ENCODE measurements at places on chromosomes 4 and X.

DNA sequence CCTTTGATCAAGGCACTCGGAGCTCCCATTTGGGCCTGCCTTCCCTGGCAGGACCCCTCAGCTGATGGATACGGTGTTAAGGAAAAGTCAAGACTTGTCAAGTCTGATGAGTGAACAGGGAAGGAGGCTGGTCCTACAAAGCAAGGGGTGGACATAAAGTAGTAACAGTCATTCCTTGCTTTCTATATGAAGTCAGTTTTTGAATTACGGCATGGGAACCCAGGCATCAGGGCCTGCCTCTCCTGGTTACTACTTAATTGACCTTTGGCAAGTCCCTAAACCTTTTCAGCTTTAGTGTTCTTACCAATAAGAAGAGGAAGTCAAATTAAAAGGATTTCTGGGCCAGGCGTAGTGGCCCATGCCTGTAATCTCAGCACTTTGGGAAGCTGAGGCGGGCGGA lies 7.0 kb downstream of the CHST7 start:
- DNase-seq: no peak

DNA sequence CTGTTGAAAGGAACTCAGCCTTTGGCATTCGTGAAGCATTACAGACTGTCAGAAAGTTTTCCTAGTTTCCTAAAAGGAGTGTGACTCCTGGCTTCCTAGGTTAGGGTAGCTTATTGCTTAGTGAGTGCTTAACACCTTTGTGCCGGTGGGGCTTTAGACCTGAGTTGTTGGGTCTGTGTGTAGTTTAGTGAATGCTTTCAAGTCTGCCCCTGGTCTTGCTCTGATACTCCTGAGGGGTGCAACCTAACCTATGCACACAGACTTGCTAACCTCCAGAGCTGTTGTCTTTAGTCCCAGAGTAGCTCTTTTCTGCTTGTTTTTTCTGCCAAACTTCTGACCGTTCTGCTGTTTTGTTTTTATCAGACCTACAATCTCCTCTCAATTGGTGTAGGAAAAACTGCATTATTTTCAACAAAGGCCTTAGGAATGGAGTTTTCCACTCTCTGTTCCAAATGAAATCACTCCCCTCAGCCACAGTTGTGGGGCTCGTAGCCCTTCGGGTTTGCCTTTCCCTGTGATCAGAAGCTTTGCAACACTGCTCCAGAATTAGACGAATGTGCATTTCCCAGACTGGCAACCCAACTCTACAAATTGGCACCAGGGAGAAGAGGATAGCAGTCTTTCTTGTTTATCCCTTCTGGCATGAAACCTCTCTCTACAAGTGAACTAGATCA lies 1399.1 kb upstream of the PCDH7 start:
- DNase-seq: no peak

DNA sequence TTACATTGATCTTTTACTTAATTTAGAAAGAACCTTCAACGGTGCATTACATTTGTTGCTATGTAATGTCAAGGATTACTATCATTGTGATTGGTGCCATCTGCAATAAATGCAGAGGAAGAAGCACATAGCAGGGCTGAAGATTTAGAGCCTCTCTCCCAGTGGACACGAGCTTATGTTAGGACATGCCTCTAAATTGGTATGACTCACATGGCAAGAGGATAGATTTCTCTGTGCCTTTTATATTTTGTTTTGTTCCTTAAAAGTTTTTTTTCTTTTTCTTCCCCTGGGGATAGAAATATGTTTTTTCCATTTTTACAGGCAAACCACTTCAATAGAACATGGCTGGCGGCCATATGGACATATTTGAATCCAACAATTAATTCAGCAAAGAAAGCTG lies 205.0 kb upstream of the HAND2 start:
- no peak for DNase-seq

DNA sequence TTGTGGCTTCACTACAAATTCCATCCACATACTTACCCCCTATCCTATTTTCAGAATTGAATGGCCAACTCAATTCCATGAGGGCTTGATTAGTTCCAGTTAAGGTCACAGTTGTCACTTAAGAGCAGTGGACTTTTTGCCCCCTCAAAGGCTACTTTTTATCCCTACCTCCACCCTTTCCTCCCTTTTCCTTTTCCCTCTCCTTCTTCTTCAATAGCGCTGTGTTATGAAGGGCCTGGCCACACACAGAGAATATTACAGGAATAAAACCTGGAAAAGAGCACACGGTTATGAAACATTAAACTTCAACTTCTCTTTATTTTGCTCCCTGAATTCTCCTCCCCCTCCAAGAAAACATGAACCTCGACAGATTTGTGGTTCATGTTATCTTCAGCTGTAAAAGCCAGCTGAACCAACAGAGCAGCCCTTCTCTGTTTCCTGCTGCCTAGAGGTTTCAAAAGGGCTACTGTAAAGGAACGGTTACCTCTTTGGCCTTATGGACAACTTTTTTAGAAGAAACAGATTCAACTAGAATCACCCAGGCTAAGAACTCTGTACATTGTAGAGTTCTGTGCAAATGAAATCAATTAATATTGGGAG lies 87.0 kb upstream of the RPL34 start:
- DNase-seq: no peak

GRCh38 chr4:127400731-127401346 lies 231.9 kb upstream of the INTU start:
- no peak for DNase-seq

- no peak for DNase-seq
Observed at GRCh38 chr4:5707778-5708448, 446 bp downstream of the EVC2 start.

- DNase-seq: no peak
Observed at GRCh38 chrX:65073233-65073632, 97.0 kb upstream of the ZC4H2 start.

- DNase-seq: no peak
Observed at GRCh38 chr4:78292341-78292740, 235.2 kb downstream of the FRAS1 start.

- no peak for DNase-seq
Observed at GRCh38 chr4:57044279-57044678, 65.6 kb downstream of the POLR2B start.

DNA sequence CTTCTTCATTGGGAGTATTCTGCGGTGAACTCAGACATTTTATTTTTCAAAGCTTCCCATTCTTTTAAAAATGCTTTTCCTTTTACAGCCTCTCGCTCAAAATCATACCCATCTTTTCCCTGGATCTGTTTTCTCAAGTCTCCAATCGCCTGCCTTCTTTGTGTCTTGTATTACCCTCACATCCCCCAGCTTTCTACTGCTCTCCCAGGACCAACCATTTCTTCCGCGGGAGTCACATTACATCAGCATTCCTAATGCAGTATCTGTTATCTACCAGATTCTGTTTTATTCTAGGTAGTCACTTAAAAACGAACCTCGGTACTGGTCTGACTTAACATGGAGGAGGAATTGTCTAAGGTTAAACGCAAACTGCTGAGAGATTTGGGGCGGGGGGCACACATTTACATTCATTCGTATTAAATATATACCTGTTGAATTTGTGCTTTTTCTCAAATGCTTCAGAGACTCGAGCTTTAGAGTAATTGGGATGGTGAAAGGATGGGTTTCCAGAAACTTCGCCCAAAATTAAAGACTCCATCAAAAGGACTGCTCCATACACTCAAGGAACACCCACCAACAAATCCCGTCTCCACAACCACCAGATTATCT lies 493 bp upstream of the UCHL1 start:
- DNase-seq: no peak

GRCh38 chrX:19723427-19723826 lies 164.0 kb downstream of the SH3KBP1 start:
- no peak for DNase-seq

GRCh38 chr4:40874901-40875300 lies 125.1 kb downstream of the NSUN7 start:
- DNase-seq: no peak

DNA sequence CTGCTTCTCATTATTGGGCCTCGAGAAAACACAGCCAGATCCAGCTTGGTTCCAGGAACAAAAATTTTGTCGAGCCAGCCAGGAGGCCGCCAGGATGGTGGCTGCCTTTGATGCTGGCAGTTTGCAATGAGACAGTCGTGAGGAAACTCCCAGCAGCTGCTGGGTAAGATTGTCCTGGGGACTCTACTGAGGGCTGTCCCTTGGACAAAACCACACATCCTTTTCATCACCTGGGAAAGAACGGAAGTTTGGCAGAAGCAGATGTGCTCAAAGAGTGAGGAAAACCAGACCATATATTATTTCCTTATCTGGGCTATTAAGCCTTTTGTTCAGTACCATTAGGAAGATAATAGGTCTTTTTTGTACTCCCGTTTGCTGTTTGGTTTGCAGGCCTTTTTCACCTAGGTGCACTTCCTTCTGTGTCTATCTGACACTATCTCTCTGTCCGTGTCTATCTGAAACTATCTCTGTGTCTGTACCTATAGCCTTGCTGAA lies 13.4 kb upstream of the PAPSS1 start:
- no peak for DNase-seq
